SK-N-SH treated with all-trans-retinoic acid at 6 μM for 48 hours (cell line): ENCODE measurements at places on chromosomes 11 and 22.

GRCh38 chr11:72058416-72059034 is 21.8 kb downstream of the NUMA1 start:
- ATAC-seq = no peak

GRCh38 chr11:58921778-58922390 is 17.4 kb upstream of the GLYATL1 start:
- ATAC-seq = no peak

- ATAC-seq = no peak
These were observed 154.8 kb downstream of the UVRAG start for GRCh38 chr11:75969626-75970308.

DNA sequence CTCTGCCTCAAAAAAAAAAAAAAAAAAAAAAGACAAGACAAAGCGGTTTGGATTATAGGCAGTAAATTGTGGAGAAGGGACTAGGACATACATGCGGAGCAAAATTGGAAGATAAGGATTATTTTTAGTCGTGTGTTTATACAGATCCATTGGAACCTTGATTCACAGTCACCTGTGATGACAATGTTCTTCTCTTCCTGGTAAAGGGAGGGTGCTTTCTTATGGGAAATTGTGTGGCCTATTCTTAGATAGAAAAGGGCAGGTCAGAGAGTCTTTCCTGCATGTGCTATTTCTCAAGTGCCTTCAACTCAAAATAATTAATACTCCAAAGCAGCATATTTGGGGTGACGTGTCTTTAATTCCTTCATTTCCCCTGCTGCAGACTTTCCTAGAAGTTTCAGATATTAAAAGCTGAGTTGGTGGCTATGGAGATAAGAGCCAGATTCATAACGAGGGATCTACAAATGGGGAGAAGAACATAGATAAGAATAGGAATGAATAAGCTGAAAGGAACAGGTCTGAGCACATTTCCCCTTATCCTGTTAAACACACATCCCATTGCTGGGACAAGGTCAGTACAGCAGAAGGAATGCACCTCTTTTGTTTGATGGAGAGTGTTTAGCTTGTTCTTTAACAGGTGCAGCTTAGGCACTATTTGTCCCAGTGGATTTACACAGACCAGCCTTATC is 22.5 kb downstream of the GSTT2B start:
- no peak for ATAC-seq

DNA sequence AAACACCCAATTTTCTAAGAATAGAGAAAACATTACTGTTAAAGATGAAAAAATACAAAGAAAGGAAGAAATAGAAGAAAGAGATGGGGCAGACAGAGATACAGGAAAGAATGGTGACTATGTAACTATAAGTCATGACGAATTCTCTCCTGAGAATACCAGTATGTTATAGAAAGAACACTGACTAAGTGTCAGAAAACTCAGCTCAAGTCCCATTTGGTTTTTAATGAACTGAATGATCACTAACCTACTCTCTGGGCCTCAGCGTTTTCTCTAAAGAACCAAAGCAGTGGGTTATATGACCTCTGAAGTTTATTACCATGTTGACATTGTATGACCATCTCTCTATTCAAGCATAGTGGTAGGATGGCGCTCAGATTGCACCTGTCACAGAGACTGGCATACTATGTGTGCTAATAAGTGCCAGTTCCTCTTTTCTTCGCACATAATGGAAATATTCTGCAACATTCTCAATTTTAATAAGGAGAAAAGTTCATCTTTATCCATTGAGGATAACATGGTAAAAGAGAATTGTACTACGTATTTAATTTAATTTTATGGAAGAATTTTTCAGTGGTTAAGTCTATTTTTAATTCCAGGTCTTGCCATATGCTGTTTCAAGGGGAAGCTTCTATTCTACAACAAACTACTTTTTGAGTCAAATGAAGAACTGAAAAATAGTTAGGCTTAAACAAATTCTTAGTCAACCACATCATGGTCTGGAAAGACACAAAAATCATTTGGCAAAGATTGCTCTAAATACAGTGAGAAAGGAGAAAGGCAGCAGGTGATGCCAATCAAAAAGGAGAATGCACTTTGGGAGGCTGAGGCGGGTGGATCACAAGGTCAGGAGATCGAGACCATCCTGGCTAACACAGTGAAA is 25.0 kb upstream of the EED start:
- no peak for ATAC-seq

GRCh38 chr11:88620568-88621130 is 283.1 kb upstream of the CTSC start:
- ATAC-seq = no peak

DNA sequence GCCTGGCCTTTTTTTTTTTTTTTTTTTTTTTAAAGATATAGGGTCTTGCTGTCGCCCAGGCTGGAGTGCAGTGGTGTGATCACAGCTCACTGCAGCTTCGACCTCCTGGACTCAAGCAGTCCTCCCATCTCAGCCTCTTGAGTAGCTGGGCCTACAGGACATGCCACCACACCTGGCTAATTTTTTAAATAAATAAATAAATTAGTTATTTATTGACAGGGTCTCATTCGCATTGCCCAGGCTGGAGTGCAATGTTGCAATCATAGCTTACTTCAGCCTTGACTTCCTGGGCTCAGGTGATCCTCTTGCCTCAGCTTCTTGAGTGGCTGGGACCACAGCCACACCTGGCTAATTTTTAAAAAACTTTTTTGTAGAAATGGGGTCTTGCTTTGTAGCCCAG is 10.5 kb downstream of the AP2A2 start:
- ATAC-seq = no peak

DNA sequence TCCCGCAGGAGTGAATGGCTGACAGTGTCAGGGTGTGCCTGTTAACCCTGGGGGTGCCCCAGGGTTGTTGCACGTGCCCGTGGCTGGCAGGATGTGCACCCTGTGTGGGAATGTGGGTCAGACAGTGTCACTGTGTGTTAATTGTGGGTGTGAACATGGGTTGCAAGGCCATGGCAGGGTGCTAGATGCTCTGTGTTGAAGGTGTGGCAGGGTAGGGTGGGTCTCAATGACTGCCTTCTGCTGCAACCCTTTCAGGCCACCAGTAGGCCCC is 8.3 kb downstream of the RIN1 start:
- ATAC-seq = peak; percentile 4; the same call in 2 of the 3 replicates
